ENCODE measurements at places on chromosomes 16 and 17.

DNA sequence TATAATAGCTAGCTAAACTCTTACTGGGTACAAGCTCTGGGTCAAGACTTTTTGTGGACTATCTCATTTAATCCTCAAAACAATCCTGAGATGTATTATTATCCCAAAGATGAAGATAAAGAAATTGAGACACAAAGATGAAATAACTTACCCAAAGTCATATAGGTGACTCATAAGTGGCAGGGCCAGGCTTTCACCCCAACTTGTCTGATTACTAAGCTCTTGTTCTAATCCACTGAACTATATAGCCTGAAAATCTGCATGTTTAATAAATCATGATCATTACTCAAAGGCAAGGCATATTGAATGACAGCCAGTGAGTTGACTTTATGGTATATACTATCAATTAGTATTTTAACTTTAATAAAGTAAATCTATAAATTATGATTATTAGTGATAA, 77.4 kb downstream of the SKAP1 start:
- no peak for DNase-seq

GRCh38 chr17:74140282-74140681, 63.2 kb upstream of the RPL38 start:
- DNase-seq: no peak

DNA sequence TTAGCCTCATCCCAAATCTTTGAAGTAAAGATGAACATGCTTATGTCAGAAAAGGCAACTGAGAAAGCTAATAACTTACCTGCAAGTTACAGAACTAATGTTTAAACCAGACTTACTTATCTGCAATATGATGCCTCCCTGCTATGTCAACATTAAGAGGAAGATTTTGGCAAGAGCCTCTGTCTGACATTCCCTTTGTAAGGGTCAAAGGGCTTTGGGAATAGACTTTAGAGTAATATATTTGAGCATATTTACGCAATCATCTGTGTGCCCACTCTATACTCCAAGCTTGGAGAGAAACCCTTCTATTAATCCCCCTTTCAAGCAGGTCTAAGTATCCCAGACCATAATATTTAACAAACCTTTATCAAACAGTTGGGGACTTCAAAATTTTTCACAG, 389.4 kb downstream of the NPIPA8 start:
- no peak for DNase-seq

- peak; percentile 51 for DNase-seq
These were observed 97.1 kb downstream of the PITPNC1 start for GRCh38 chr17:67474081-67474661.

DNA sequence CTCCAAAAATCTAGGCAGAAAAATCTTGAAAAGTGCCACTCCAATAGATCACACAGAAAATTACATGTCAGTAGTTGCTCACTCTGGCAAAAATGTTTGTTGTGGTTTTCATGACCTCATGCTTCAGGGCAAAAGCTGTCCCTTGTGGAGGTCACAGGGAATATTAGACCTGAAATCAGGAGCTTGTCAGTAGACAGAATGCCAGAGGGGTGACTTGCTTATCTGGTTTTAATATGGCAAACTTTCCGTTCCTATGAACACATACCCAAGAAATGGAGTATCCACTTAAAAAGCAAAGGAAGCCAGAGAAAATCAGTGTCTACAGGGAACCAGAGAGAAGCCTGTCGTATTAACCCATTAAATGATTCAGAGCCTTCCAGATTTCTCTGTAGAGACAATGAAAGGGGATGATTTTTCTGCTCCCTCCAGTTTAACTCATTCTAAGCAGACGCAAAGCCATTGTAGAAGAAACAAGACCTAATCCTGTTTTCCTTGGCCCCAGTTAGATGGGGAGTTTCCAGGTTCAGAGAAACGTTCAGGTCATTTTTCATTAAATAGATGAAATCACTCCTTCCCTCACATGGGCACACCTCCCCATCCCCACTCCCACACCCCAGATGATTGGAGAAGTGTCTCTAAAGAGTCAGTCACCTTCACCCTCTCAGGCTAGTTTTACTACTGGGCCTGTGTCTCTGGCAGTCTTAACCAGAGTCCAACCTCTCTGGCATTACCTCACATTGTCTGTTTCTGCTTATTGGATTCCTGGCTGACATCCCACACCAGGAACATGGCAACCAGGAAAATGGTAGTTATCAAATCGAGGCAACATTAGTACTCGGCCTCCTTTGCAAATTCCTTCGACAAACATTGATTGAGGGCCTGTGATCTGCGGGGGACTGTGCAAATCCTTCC, 6.0 kb downstream of the SOX9 start:
- peak; percentile 45 for DNase-seq

- DNase-seq: peak; percentile 68
These were observed 527 bp upstream of the UBE2Z start for GRCh38 chr17:48907713-48908046.

GRCh38 chr17:29393436-29393835, 3.3 kb downstream of the TAOK1 start:
- DNase-seq: peak; percentile 71

DNA sequence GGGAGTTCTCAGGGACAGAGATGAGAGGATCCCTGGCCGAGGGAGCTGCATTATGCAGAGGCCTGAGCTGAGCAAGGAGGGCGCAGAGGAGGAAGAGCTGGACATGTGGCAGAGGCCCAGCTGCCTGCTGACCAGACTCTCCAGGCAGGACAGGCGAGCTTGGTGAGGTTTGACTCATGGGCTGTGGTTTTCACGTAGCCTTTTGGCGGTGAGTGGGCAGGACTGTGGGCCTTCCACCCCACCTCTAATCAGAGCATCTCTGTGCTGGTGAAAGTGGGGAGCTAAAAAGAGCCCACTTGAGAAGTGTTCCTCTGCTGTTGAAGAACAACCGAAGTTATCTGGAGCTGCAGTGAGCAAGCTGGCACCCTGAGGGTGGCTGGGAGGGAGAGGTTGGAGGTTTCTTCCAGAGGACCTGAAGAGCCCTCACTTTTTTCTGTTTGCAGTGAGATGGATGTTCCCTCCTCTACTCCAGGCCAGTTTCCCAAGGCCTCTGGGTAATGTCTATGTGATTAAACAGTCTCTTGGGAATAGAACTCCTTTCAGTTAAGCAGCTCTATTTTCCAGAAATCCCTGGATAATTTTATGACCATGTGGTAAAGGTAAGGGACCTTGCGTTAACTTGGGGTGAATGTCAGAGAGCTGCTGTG, 11.9 kb downstream of the EPN2 start:
- DNase-seq: peak; percentile 83

DNA sequence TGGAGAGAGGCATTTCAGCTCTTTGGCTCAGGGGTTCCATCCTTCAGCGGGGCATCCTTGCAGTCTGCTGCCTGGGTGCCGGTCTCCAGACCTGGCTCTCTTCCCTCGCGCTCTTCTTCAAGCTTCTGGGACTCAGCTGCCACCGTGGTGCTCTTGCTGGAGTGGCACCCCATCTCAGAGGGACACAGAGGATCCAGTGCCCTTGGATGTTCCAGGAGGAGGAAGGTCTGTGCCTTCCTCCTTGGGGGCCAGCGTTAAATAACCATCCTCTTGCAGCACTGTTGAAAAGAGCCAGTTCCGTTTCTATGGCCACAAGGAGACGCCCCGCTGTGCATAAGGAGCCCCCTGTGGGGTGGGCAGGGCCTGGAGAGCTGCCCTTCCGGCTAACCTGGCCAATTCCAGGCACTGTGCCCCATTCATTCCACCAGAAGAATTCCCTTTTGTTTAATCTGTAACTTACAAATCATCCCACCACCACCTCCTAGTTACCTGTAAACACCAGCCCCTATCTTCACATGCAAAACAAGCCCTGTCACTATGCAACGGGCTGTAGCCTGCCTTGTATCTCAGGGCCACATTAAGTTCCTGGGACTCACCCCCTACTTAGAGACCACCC, 8.6 kb downstream of the CHD9NB start:
- DNase-seq: no peak
